AG04449 (cell line): ENCODE measurements at places on chromosomes 2 and 18.
A peak's percentile ranks its signal among the peaks of the same experiment; 100 is the strongest.

DNA sequence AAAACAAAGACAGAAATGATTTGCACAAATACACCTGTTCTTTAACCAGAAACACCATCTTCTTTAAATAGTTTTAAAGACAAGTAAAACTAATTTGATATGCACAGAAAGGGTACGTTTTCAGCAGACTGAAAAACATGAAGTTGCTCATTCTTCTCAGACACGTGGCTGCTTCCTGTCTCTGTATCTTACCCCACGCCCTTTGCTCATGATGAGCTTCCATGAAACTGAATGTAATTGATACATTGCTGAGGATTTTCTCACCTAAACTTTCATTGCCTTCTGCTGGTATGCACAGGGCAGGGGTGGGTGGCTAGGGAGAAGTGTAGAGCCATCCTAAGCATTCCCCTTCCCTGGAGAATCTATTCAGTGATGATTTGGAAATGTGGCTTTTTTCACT lies 644.3 kb downstream of the BCL11A start:
- no peak for DNase-seq

DNA sequence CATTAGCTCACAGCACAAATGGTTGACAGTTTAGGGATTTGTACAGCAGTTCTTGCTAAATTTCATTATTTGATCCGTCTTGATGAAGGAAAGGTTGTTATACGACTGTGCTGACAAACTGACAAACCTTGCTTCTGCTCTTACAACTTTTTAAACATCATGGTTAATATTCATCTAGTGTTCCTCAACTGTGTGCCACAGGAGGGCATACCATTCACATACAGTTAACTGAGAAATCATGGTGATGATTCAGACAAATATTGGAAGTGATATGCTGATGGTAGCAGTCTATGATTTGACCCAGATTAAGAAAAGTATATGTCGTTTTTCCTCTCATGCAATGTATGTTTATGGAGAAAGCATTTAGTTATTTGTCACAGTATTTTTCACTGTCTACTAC lies 129.8 kb upstream of the FSIP2 start:
- no peak for DNase-seq

- DNase-seq: no peak
Measured at GRCh38 chr18:47251289-47252120, at the start of gene SKOR2. TSS of gene SKOR2 (minus strand) at chr18:47251660. CDS start at chr18:47249183, 2,477 bp downstream.

- no peak for DNase-seq
Measured at GRCh38 chr2:232255033-232255432, 123.5 kb upstream of the ALPP start.

- peak; percentile 42 for DNase-seq
Measured at GRCh38 chr18:40485318-40485717, 1469.7 kb upstream of the PIK3C3 start.

- DNase-seq: no peak
Measured at GRCh38 chr18:44799382-44799906, 118.8 kb downstream of the SETBP1 start.

DNA sequence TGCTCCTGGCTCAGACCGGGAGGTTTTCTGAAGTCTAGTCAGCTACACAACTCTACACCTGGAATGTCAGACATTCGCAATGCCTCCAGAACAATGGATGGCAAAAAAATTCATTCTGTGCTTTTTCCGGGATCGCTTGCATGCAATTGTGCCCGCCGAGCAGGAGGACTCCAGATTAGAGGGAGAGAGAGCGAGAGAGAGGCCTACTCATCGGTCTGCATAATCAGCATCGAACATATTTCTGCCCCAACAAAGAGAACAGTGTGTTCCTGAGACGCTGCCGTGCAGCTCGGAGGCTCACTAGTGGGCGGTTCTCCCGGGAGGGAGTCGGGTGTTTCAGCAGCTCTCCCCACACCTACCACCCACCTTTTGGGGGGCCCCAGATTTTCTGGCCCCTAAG lies 117.1 kb downstream of the KLHL29 start:
- DNase-seq: no peak

GRCh38 chr2:7357993-7358392 lies 440.8 kb downstream of the RNF144A start:
- no peak for DNase-seq

DNA sequence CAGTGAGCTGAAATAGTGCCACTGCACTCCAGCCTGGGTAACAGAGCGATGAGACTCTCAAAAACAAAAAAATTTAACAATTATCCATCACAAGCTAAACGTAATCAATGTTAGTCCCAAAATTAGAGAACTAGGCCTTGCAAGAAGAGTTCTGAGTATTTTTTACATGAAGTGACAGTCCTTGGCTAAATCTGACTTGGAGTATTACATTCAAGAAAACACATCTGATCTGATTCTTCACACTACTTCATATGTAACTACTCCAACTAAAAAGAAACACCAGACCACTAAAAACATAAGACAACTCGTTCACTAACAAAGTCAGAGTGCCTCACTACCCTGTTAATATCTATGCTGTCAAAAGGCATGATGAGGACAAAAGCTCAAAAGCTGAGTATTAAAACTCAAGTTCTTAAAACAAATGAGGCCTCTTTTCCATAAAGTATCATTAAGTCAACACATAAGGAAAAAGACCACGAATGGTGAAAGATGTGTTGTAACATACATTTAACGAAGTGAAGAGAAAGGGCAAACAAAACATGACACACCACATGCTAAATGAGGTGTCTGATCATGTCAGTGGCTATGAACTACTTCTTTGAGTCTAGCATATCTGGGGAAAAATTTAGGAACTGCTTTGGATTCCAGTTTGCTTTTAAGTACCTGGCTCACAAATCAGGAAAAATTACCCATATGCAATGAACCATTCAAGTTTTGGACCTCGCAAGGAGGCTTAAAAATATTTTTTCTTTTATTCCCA lies 42.4 kb downstream of the TRIP12 start:
- DNase-seq: no peak

DNA sequence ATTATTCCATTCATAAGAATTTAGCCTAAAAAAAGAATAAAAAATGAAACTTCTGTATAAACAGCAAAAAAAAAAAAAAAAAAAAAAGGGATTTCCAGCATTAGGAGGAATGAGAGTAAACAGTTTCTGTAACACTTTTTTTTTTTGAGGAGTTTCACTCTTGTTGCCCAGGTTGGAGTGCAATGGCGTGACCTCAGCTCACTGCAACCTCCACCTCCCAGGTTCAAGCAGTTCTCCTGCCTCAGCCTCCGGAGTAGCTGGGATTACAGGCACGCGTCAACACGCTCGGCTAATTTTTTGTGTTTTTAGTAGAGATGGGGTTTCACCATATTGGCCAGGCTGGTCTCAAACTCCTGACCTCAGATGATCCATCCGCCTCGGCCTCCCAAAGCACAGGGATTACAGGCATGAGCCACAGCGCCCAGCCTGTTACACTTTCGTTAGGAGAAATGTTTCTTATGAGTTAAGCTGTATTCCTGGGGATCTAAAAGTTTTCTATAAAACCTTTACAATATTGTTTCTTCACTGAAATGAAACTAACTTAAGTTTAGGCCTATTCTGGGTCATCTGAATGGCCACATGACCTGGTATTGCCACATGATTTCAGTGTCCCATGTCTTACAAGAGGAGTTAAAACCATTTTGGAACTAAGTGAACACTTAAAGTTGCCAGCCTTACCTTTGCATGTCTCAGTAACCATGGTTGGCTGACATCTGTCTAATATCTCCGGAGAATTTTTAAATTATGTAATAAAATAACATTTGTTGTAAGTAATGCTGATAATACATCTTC lies 17.5 kb downstream of the SMAD2 start:
- DNase-seq: no peak

GRCh38 chr2:61470965-61471904 lies at the start of gene USP34:
TSS of gene USP34 (minus strand) at chr2:61471087. CDS start at chr2:61470692, 395 bp downstream.
- DNase-seq: peak; percentile 79

GRCh38 chr18:55419947-55420664 lies 167.9 kb downstream of the TCF4 start:
- no peak for DNase-seq

GRCh38 chr2:29108225-29108624 lies 7.0 kb upstream of the CLIP4 start:
- peak; percentile 37 for DNase-seq

DNA sequence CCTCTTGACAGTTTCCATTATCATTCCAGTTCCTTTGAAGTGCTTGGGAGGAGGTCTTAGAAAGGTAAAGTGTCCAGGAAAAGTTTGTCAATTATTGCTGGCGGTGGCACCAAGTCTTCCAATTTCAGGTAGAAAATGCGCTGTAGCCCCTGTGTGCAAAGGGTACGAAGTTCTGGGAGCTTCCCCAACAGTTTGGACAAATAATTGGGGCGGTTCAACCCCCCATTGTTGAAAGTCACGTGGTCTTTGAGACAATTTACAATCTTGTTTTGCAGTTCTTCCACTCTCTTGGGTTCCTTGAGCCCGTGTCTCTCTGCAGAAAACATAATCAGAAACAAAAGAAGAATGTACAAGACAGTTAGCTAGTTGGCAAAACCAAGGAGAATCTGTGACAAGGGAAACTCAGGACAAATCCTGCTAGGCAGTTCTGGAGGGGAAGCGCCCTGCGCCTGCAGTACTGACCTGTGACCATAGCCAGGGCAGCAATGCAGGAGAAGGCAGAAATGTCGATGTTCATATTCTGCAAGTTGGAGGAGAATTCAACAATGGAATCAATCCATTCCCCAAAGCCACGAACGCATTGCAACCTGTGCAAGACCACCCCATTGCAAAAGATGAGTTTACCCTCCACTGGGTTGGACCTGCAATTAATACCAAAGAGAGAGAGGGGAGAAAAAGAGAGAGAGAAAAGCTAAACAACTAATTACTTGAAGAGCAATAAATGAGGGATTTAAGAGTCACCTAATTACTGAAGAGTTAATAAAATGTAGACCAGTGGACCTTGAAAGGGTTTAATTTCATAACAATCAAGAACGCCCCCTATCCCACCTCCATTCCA lies 6.6 kb downstream of the NR4A2 start:
- no peak for DNase-seq

- no peak for DNase-seq
Measured at GRCh38 chr2:75466708-75467311, 93.9 kb downstream of the EVA1A start.

GRCh38 chr2:239803766-239804115 lies 221.4 kb downstream of the NDUFA10 start:
- no peak for DNase-seq

DNA sequence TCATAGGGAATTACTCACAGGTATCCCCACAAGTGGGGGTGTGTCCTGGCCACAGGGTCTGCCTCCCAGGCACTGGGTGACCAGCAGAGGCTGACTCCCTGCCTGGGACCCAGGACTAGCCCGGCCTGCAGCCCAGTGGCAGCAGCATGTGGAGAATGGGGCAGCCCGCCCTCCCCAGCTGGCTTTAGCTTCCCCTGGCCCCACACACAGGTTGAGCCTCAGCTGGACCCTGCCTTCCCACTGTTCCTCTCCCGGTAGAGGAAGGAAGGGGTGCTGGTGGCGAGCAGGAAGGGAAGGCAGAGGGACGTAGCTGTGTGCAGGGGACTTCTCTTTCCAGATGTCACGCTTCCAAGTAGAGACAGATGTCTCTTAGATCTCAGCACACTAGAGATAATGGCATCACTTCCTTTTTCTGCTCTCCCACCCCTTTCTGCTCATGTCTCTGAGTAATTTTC lies 51.4 kb downstream of the EMILIN2 start:
- no peak for DNase-seq

DNA sequence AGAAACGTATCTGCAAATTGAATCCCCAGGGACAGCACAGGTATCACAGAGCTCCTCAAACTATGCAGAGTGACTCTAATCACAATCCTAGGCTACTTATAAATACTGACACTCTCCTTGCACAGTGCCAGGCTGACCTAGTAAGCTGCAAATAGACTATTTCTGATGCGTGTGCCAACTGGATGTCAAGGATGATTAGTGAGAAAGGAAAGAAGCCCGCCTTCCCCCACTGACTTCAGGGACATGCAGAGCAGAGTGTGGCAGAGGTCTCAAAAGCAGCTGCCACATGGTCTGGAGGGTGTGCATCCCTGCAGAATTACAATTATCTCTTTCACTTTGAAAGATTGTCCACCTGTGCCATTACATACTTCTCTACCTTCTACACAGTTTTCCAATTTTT lies 235.6 kb downstream of the CPS1 start:
- no peak for DNase-seq

- DNase-seq: no peak
Measured at GRCh38 chr18:6755107-6755506, 25.6 kb downstream of the ARHGAP28 start.

DNA sequence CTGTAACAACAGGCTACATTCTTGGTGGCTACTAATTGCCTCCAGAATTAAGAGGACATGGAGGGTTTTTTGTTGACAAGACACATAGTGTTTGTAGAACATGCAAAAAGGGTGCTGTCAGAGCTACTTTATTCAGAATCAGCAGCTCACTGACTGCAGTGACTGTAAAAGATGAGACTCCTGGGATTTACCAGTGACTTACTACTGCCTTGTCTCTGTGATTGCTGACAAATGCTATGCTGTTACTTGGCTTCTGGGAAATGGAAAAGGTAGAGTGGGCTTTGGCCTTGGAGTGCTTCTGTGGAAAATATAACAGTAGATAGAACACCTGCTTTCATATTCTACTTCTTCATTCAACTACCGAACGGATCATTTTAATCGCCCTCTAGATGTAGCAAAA lies 47.8 kb downstream of the GREB1L start:
- no peak for DNase-seq

DNA sequence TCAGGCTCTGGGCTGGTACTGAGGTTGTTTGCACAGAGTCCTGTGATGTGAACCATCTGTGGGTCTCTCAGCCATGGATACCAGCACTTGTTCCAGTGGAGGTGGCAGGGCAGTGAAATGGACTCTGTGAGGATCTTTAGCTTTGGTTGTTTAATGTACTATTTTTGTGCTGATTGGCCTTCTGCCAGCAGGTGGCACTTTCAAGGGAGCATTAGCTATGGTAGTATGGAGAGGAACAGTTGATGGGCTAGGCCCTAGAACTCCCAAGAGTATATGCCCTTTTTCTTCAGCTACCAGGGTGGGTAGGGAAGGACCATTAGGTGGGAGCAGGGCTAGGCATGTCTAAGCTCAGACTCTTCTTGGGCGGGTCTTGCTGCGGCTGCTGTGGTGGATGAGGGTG lies 257.0 kb upstream of the GYPC start:
- no peak for DNase-seq

DNA sequence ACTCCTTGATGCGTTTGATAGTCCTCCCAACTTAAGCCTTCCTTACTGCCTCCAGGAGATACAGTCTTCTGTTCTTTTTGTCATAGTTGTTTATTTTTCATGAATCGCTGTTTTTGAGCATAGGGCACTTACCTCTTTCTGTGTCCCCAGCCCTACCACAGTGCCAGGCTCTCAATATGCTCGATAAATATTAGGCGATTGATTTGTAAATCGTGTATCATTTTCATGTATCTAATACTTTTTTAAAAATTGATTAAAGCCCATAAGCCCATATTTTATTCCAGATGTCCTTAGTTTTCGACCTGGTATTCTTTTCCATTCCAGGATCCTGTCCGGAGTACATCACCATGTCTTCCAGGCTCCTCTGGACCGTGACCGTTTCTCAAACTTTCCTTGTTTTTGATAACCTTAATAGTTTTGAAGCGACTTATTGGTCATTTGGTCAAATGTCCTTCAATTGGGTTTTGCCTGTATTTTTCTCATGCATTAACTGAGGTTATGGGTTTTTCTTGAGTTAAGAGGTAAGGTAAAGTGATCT lies 444 bp upstream of the MMADHC start:
- DNase-seq: no peak

- DNase-seq: no peak
Measured at GRCh38 chr18:63236406-63236805, 83.2 kb downstream of the BCL2 start.

- no peak for DNase-seq
Measured at GRCh38 chr2:44918095-44918775, 23.3 kb upstream of the SIX3 start.

- no peak for DNase-seq
Measured at GRCh38 chr18:57973889-57974288, 70.1 kb upstream of the NEDD4L start.
